ENCODE measurements at places on chromosomes 4 and X.
A peak's percentile ranks its signal among the peaks of the same experiment; 100 is the strongest.

DNA sequence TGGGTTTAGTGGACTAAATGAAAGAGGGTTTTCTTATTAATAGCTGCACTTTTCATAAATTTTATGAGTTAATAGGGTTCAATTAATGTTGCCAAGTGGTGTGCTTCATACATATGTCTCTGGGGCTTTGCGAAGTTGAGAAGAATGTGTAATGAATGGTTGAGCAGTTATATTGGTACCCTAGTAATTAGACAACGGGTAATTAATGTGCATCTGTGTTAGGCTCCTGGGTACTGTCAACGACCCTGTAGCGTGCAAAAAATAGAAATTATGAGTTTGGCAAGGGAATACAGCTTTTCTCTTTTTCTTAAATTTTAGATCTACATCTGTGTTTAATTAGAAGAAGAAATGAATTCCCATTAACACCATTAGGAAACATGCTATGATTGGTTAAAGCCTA lies 1027.7 kb downstream of the ARAP2 start:
- no peak for DNase-seq

- DNase-seq: no peak
These were observed 170.5 kb upstream of the NOCT start for GRCh38 chr4:138845054-138845453.

GRCh38 chr4:107710493-107711459 lies 9.3 kb downstream of the PAPSS1 start:
- no peak for DNase-seq

GRCh38 chr4:144104509-144105130 lies 35.9 kb downstream of the GYPA start:
- DNase-seq: no peak

DNA sequence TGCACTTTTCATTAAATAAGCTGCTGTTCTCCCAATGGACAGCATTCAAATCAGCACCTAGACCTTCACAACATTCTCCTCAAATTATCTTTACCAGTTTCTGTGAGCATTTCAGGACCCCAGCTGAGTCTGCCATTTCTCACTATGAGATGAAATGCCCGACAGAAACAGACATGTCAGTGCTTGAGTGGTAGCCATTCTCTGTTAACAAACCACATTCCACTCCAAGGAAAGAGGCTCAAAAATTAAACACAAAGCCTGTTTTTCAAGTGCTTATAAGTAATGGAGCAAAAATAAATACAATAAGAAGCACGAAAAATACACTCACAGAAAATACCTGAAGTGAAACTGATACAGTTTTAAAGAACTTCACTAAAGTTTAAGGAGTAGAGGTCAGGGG lies 320.2 kb upstream of the PRPS2 start:
- no peak for DNase-seq

DNA sequence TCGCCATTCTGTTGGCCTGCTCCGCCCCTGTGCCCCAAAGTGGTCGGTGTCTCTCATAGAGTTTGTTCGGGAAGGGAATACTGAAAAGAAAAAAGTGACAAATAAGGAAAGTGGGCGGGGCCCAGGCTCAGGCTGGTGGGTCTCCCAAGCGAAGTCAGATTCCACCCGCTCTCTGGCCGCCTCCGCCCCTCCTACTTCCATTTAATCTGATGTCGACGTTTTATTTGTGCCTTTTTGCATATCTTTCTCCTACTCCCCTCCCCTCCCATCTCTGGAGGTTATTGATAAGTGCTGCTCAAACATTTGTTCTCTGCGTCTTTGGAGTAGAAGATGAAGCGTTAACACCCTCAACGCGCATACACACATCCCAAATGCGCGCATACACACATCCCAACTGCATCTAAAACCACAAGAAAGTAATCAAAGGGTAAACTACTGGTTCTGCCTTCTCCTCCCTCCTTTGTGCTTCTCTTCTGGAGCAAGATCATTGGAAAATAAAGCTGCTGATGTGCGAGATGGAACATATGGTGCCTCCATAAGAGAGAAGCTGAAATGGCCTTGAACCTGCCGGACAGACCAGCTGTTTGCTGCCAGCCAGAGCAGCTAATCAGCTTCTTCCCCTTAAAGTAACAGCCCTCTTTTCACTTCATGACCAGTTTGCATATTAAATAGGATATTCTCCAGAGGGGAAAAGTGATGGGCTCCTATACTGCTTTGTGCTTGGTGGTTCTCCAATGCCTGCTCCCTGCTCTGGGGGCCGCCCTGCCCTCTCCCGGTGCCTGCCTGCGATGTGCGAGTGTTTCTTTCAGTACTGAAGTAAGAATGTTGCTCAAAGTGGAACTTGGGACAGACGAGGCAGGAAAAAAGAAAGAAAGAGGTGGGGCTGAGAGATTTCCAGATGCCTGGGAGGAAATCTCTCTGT lies 3.1 kb downstream of the MAMLD1 start:
- DNase-seq: no peak

GRCh38 chr4:69126024-69126423 lies 29.8 kb downstream of the UGT2B7 start:
- DNase-seq: no peak

DNA sequence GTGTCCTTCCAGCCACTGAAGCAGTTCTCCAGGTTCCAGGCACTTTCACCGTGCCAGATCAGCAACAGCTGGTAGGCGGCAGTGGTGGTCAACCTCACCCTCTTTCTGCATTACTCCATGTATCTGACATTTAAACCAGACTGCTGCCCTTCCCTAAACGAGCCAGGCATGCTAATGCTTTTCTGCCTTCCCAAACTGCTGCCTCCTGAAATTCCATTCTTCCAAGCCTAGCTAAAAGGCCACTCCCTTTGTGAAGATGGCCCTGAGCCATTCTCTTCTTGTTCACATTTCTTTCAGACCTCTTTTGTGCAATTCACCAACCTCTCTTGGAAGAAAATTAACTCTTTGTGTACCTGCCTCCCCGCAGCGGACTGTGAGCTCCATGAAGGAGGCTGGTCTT lies 73.7 kb downstream of the CHST7 start:
- no peak for DNase-seq

DNA sequence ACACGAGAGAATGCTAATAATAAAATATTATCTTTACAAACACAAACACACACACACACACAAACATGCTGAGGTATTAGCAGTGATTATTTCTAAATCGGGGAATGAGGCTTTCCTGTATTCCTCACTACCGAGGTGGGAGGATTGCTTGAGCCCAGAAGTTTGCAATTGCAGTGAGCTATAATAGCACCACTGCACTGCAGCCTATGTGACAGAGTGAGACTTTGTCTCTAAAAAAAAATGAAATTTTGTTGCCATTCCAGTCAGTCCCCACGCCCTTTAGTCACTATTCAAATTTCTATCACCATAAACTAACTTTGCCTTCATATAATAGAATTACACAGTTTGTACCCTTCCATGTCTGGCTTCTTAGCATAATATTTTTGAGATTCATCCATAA lies 456.5 kb upstream of the CPEB2 start:
- DNase-seq: no peak

DNA sequence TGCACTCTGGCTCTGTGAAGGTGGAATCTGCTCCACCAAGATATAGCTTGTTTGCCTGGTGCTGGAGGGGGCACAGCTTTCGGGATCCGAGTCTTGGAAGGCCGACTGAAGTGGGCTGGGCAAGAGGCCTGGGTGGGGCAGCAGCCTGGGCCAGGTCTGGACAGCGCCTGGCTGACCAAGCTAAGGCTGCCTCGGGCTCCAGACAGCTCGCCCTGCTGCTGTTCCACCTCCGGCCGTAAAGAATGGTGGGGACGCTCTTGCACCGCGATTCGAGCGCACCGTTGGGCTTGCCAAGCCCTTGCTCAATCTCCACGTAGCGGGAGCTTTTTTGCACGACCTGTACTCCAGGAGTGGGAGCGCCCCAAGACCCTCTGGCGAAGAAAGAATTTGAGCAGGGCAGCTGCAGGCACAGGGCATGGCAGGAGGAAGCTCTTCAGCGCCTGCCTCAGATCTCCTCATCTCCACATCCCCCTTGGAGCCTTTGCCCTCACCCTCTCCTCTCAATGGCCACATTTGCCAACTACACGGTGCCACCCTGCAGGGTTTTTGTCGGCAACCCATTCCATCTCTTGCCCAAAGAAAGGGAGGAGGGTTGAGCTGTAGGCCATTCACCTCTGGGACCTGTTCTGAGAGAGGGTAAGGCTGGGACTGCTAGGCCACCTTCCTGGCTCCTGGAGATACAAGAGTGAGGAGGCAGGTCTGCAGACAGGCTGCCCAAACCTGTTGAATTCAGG lies 18.9 kb downstream of the CNGA2 start:
- DNase-seq: no peak

DNA sequence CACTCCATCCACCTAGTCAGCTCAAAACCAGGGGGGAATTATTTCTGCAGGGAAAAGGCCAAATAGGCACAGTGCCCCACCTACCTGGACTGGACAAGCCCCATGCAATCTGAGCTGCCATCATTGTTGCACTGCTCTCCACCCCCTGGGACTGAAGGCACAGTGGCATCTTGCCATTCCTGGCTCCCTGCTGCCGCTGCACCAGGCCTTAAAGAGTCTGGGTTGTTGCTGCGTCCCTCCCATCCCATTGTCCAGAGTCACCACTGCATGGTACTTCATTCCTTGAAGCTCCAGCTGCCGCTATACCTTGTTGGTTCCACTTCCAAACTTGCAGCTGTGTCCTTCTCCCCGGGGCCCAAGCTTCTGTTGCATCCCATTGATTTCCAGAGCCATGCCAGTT lies 629.7 kb downstream of the STIM2 start:
- no peak for DNase-seq

DNA sequence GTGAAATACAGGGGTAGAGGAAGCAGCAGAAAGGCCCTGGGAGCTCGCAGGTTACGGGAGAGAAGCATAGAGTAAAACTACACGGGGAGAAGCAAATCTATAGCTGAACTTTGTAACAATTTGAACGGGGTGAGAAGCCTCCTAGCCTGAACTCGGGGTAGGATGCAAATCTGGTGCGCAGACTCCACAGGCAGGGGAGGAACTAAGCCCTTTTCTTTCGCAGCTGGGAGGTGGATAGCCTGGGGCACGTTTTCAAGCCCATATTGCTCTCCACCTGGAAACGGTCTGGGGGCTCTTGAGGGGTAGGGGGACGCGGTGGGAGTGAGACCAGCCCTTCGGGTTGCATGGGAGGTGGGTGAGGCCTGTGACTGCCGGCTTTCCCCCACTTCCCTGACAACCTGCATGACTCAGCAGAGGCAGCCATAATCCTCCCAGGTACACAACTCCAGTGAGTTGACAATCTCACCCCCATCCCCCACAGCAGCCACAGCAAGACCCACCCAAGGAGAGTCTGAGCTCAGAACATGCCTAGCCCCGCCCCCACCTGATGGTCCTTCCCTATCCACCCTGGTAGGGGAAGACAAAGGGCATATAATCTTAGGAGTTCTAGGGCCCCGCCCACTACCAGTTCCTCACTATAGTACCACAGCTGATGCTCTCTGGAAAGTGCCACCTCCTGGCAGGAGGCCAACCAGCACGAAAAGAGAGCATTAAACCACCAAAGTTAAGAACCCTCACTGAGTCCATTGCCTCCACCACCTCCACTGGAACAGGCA lies 29.9 kb downstream of the SOWAHB start:
- no peak for DNase-seq

DNA sequence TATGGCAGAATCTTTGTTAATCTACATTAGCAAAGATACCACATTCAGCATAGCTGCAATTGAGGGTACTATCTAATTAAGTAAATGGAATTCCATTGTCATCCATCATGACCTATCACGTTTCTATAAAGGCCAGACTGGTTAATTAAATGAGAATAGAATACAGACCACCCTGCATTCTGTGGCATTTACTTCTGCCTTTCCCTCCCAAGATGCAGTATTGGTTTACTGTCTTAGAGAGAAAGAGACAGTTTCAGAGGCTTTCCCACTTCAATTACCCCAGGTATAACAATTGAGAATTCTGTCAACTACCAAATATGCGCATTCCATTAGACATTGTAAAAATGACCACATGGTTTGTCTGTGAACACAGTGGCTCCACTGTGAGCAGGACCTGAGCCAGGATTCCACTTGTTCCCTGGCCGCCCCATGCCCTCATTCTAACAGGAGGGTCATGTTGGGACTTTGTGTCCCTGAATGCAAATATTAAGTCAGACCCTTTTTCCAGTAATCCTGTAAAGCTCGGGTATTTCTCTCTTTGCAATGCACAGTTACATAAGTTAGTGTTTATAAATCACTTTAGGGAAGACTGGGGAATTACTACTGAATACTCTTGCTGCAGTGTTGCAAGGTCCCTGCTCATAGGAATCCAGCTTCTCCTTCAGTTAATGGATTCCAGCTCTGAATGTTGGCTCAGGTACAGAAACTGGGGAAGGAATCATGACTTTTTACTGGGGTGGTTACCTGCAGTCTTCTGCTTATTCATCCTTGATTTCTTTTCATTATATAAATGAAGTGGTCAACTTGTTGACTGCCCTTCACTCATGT lies 261.0 kb downstream of the PDGFC start:
- DNase-seq: no peak

DNA sequence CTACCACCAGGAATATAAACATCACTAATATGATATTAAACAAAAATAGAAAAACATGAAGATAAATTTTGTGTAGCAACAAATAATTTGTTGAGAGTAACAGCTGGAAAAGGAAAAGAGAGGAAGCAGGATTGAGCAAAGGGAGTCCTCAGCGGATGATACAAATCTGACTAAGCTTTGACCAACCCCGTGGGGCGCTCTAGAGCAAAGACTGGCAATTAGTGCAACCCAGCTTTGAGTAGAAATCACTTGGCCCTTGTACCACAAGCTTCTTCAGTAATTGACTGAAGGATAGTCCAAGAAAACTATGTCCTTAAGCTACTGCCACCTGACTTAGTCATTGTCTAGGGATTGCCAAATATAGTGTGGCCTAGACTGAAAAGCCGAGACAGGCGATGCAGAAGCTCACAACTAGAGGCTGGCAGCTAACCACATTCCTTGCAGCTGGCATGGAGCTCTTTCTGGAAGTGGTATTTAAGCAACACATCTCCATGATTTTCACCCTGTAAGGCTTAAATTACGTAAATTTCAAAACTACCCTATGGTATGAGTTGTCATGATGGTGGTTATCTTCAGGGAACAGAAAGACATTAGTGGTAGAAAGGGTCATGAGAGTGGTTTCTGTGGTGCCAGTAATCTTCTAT lies 396.0 kb downstream of the PDGFC start:
- peak; percentile 3 for DNase-seq

DNA sequence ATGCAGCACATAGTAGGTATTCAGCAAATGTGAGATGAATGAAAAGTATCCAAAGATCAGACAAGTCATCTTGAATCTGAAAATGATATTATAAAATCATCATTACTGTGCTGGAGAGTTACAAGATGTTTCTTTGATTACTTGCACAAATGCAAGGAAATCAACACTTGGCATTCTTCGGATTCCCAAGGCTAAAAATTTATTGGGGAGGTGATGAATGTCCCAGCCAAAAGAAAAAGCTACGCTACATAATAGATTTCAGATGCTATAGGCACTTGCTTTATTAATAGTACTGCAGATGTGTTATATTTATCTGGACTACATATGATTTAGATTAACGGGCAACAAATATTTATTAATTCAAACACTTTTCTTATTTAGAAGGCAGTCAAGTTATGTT lies 286.7 kb upstream of the TENM3 start:
- DNase-seq: no peak

- no peak for DNase-seq
These were observed 20.4 kb upstream of the FGF16 start for GRCh38 chrX:77426811-77427210.

GRCh38 chrX:128518508-128518907 lies 466.3 kb upstream of the ACTRT1 start:
- no peak for DNase-seq

DNA sequence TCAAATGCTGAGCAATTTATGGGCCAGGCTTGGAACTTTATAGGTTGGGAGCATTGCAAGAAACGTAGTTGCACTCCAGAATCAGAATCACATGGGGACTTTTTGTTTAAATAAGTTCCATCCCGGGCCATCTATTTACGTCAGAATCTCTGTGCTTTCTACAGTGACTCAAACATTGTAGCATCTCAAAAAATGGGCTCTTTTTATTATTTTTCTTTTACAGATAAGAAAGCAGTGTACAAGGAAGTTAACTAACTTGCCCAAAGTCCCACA lies 10.2 kb downstream of the CC2D2A start:
- no peak for DNase-seq

Data from GF-D8 (cell line).